ENCODE measurements at places on chromosomes 12 and 14.

GRCh38 chr12:54047160-54047963 lies 6.3 kb upstream of the HOXC4 start:
- no peak for DNase-seq

DNA sequence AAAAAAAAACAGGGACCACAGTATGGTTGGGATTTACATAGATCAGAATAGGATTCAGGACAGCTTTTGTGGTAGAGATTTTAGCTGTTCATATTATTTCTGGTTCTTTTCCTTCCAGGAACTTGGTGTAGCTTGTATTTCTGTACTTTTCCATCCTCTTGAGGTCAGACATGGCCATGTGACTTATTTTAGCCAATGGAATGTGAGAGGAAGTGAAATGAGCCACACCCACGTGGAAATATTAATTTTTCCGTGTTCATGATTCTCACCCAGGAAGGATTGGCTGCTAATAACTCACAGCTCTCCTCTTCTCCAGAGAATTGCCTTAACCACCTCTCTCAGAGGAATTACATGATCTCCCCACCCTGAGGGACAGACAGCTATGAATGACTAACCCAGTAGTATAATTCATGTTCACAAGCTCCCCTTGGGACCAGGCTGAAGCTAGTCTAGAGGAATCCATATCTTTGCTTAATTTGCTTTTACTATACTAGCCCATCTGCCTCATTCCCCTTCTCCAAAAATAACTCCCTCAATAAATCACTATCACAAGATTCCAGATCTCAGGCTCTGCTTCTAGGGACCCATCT lies 340.4 kb downstream of the NUAK1 start:
- DNase-seq = no peak

- DNase-seq = no peak
These were observed 199.8 kb downstream of the RPL10L start for GRCh38 chr14:46451800-46452199.

DNA sequence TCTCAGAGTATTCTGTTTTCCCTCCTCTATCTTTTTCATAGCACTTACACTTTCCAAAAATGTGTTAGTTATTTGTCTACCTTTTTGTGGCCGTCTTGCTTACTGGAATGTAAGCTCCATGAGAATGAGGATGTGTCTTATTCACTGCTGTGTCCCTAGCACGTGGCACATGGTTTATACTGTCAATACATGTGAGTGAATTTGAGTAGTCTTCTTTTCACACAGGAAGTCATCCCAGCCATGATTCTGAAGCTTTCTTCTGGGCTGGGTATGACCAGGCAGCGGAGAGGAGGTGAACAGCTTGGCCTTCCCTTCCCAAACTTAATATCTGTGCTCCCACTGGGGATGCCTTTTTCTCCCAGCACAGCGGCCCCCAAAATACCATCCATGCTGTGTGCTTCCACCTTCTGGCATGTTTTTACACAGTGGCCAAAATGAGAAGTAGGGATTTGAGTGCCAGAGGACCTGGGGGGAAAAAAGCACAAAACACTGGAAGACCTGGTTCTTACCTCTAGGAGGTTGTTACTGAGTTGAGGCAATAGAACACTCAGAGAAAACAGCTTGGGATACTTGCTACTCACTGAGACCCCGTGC lies 10.3 kb downstream of the PLEKHG3 start:
- no peak for DNase-seq

GRCh38 chr12:6346942-6347341 lies 5.1 kb upstream of the TNFRSF1A start:
- DNase-seq = no peak

- no peak for DNase-seq
These were observed 16.1 kb upstream of the CRACR2A start for GRCh38 chr12:3768911-3769447.

DNA sequence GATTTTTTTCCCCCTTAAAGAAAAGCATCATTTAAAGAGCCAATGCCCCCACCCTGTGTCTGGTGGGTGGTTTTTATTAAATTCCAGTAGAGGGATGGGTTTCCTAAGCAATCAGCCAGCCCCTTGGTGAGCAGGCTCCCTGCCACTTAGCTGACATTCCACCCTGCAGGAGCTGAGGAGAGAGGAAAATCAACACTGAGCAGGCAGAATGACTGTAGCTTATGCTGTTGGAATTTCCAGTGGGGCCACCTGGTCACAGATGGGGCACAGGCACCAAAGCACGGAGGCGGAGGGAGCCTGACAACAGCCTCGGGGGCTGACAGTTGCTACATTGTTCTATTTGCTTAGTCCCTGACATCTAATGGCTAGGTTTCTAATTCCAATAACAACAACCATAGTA lies 127.7 kb downstream of the TMEM30B start:
- no peak for DNase-seq

DNA sequence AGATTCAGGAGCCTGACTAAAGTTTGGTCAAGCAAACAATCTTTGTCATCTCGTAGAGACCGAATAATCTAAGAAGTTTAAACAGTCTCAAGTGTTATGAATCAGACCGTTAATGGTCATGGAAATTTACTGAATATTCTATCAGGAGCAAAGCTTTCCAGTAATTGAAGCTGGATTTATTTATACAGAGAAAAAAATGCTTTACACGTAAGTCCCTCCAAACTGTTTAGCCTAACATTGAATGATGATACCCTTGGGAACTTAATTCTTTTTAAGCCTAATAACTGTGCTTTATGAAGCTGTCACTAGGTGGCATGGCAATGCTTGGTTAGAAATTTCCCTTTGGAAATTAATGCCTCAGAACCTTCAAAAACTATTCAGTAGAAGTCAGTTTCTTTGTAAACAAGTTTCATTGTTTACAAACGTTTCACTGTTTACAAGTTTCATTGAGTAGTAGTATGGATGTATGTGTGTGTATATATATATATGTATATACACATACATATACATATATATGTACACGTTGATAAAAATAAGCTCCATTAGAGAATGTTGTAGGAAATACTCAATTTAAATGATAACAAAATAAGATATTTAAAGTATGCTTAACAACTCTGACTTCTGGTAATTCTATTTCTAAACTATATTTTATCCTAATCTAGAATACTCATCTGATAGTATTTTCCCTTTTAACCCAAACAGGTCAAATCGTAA lies 32.1 kb downstream of the DEPDC4 start:
- DNase-seq = no peak

- DNase-seq = no peak
These were observed 25.6 kb upstream of the DBX2 start for GRCh38 chr12:45076417-45077026.

DNA sequence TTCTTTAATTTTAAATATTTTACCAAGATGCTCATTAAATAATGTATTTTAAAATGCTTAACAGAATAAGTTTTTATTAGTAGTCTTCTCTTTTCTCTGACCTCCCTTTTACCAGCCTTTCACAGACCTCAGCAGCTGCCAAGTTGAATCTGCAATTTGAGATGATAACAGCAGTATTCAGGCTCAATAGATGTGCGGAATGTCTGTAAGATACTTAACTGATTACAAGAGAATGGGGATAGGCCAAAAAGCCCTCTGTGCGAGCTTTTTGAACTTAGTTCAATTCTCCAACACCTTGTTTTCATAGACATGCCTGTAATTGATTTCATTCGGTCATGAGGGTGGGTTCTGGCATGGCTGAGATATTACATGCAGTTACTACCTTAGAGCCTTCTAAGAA lies 277.2 kb downstream of the TMTC2 start:
- DNase-seq = no peak

DNA sequence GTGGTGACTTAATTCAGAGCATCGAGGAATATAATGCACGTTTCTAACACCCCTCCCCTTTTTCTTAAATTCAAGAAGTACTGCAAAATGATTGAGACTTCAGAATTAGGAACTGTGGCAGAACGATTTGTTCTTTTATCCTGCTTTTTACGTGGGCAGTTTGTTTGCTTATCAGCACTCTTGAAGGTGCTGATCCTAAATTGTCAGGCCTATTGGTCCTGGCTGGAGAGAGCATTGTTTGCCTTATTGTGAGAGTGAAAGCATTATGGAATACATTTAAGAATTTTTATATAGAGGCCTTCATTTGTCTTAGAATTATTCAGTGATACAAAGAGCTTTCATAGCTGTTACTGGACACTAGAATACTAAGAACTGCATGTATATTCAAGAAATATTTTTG lies 59.1 kb downstream of the TMTC2 start:
- DNase-seq = no peak

DNA sequence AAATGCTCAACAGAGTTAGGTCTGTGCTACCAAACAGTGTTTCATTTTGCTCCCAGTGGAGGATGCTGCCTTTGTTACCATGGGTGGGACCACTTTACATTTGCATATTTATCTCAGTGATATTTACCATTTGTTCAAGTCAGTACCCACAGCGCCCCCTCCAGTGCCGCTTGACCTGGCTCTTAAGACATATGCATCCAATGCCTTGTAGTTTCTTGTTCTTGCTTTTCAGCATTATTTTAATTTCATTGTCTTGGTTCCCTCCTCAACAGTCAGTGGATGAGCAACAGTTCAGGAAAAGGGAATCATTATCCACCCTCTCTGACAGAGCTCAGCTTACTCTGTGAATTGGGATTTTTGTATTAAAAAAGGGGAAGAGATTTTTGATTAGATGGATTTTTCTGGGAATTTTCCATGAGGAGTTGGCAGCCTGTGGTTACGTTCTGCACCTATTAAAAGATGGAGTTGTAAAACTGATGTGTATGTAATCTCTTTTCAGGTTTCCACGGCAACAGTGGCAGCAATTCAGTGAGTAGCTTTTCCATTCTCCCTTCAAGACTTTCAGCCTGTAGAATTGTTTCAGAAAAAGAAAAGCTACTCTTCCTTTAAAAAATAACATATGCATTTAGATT lies 240.5 kb upstream of the DAAM1 start:
- no peak for DNase-seq

DNA sequence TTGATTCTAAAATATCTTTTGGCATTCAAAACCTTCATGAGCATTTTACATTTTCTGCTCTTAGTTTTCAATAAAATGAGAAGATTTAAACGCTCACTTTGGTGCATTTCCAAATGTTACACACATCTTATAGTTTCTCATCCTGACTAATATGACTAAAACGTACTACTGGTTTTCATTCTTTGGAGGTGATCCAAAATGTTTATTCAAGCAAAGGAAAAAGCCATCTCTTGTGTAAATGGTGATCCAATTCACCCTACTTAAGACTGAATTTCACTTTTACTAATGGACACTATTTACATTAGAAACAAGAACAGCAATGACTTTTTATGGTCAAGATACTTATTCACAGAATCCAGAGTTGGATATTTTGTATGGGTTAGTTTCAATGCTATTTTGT lies 86.6 kb downstream of the KITLG start:
- no peak for DNase-seq

DNA sequence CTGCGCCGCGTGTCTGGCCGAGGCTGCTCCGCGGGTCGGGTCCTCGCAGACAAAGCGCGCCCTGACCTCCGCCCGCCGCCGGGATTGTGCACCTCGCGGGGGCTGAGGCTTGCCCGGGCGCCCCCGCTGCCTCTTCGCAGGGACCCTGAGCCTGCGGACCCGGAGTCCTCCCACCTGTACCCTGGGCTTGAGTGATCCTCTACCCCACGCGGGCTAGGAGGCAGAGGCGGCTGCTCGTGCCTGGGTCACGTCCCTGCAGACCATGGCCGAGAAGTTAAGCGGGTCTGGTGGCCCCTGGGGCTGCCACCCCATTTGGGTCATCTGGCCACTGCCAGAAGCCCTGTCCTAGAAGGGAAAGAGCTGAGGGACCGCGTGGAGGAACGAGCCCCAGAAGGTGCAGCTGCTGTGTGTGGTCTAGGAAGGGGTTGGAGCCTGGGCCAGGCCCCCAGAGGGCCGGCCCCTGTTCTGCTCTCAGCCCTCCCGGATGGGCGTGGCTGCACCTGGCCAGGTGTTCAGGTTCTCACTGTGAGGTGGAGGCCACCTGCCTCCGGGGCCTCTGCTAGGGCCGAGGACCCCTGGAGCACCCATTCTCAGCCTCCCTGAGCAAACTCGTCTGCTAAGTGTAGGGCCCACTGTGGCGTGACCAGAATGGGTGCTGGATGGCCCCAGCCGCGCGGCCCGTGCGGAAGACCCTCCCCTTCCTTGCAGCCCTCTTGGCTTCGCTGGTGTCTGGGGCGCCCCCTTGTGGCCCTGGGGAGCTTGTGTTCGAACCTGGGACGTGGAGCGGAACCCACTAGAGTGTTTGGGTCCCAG lies 49.6 kb downstream of the LRCOL1 start:
- DNase-seq = peak; percentile 78

GRCh38 chr14:105889666-105890473 lies 363.5 kb downstream of the TMEM121 start:
- peak; percentile 13 for DNase-seq

DNA sequence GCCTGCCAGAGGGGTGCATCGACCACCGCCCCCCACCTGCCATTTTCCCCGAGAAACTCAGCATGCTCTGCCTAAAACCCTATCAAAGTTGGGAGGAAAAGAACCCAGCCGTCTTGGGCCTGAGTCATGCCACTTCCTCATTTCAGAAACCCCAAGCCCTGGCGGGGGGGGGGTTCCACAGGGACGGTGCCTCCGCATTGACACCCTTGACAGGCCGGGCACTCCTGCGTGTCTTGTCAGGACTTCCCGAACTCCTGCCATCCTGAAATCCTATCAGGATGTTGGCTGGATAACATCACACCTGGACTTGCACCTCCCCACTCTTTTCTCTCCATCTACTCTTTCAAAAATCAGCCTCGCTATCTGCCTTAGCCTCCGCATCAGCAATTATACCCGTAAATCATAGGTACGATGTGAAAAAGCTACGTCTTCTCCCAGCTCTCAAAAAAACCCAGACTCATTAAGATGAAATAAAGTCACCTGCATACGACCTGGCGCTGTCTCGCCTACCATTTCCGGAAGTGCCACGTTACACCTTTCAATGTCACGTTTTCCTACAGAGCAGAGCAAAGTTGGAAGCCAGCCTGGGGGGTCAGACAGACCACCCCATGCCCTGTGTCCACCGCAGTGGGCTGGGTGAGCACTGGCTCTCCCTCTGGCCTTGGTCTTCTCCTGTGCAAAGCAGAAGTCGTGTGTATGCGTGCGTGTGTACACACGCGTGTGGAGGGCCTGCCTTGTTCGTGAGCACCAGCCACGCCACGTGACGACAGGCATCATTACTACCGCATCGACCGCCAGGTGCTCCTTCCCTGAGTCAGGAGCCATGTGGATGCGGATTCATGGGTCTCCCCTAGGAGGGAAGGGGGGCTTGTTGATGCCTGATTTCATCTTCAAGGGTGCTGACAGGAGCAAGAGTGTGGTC lies 96.7 kb downstream of the RFLNA start:
- peak; percentile 59 for DNase-seq

GRCh38 chr12:70637303-70638085 lies at the start of gene PTPRB:
TSS of gene PTPRB (minus strand) at chr12:70637429. CDS start at chr12:70637395, 34 bp downstream.
- no peak for DNase-seq

- peak; percentile 29 for DNase-seq
These were observed 536.3 kb upstream of the CCDC196 start for GRCh38 chr14:65949711-65950516.

DNA sequence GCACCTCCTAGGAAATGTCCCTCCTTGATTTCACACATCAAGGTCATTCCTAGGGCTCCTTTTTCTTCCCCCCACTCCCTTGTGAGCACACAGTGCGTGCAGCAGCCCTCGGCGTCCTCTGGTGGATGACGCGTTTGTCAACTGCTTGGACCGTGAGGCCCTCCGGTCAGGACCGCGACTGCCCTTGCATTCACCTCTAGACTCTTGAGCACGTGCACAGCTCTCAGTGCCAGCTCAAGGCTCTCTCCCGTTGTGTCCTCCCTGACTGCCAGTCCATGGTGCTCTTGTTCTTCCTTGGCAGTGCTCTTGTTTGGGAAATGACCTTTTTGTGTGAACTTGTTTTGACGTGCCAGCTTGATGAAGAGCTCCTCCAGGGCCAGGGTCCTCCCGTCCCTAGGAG lies 67.9 kb downstream of the TSPAN9 start:
- no peak for DNase-seq
